Activated T-cell treated with anti-CD3 and anti-CD28 coated beads for 48 hours (primary cell): ENCODE measurements at places on chromosomes 12 and 14.

- DNase-seq: no peak
Observed at GRCh38 chr12:94736004-94736403, 85.6 kb upstream of the TMCC3 start.

DNA sequence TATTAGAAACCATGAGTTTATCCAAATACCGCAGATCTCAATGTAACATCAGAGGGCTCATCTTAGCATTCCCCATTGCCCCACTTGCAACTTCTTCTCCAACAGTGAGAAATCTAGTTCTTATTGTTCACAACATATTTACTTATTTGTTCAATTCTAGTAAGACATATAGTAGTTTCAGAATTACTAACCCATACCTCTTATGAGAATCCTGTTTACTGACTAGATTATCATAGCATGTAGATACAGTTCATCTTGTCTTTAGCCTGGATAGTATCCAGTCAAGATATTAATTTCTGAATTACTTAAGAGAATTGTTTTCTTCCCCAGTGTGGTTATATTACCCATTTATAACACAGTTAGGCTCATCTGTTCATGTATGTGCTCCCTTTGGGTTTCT lies 80.6 kb downstream of the NIN start:
- no peak for DNase-seq

DNA sequence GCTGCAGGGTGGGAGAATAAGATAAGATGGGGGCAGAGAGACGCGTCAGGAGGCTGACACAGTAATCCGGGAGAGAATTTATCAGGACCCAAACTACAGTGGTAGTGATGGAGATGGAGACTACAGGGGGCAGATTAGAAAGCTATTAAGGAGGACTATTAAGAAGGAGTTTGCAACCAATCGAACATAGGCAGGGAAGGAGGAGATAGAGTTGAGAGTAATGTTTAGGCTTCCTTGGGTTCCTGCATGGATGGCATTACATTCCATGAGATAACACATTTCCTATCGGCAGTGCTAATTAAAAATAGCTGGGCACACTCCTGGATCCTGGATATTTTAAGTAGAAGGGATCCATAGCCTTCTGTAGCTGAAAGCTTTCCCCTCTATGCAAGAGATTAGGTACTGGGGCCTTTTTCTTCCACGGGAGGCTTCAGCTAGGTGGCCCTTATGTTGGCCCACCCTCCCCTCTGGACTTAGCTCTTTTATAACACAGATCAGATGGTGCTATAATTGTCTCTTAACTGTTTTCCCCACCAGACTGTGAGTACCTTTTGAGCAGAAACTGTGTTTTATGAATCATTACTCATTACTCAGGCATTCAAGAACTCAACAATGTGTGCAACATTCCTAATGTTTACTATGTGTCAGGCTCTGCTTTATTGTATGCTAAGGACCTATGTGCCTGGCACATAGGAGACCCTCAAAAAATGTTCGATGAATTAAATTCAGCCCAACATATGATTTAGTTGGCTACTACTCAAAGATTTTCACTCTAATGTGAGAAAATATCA lies 113.0 kb downstream of the RMST start:
- DNase-seq: no peak

DNA sequence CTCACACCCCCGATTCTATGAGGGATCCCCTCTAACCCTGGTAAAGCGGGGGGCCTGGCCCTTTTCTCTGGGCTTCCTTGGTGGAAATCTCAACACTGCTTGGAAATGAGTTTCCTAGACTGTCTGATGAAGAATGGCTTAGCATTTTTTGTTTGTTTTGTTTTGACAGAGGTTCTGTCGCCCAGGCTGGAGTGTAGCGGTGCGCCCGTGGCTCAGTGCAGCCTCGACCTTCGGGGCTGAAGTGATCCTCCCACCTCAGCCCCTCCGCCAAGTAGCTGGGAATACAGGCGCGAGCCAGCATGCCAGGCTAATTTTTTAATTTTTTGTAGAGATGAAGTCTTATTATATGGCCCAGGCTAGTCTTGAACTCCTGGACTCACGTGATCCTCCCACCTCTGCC lies 30.3 kb downstream of the TC2N start:
- DNase-seq: no peak

- DNase-seq: no peak
Observed at GRCh38 chr14:60344751-60345150, 95.7 kb downstream of the PPM1A start.

DNA sequence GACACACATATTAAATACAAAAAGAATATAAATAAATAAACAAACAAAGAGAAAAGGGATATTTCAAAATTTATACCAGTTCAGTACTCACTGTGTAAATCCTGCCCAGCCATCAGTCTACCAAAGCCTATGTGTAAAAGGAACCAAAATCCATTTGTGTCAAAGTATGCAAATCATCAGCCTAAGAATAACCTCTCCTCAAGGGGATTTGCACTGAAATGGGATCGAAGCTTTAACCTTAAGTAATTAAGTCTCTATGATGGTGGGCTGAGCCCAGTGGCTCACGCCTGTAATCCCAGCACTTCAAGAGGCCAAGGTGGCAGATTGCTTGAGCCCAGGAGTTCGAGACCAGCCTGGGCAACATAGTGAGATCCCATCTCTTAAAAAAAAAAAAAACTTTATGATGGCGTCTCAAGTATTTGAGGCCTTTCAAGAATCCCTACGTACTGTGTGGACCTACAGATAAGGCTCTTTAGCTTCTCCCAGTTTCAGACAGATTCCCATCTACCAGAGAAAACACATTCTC lies 57.8 kb upstream of the METAP2 start:
- DNase-seq: no peak

DNA sequence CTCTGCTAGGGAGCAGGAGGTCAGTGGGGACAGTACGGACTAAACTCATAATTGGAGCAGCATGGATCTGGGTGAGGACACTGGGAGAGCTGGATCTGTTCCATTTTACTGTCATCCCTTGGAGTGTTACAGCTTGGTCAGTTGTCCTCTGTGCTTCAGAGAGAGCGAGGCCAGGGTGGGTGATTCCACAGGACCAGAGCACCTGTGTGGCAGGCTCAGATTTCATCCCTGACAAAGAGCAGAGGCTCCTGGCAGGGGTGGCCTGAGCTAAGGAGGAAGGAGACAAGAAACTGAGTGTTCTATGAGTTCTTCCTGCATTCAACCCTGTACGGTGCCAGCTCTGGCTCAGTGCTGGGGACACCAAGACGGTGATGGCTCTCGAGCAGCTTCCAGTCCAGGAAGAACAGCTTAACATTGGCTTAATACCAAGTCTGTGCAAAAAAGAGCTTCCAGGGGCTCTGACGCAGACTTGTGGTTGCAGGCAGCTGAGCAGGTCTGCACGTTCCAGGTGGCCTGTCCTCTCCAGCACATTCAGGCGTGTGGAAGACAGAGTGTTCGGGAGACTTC lies 8.4 kb upstream of the PGF start:
- DNase-seq: no peak

- no peak for DNase-seq
Observed at GRCh38 chr12:29771165-29771564, 12.6 kb downstream of the TMTC1 start.

- DNase-seq: no peak
Observed at GRCh38 chr14:36320897-36321381, 502 bp upstream of the MBIP start.

DNA sequence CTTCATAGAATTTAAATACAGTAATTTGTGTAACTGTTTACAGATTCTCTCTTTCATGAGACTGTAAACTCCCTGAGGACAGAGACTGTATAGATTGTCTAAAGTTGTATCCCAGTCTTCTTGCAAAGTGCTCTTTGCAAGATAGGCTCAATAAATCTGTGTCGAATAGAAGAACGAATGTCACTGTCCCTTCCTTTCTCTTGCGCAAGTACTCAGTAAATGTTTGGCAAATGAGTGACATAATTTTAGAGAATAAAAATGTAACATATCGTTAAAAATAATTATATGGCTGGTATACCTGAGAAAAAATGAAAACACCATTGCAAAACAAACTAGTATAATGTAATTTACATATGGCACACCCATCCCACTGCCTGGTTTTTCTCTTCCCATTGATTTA lies 1.9 kb upstream of the RALGAPA1 start:
- DNase-seq: no peak

GRCh38 chr14:105974902-105975301 lies 448.5 kb downstream of the TMEM121 start:
- peak; percentile 55 for DNase-seq

DNA sequence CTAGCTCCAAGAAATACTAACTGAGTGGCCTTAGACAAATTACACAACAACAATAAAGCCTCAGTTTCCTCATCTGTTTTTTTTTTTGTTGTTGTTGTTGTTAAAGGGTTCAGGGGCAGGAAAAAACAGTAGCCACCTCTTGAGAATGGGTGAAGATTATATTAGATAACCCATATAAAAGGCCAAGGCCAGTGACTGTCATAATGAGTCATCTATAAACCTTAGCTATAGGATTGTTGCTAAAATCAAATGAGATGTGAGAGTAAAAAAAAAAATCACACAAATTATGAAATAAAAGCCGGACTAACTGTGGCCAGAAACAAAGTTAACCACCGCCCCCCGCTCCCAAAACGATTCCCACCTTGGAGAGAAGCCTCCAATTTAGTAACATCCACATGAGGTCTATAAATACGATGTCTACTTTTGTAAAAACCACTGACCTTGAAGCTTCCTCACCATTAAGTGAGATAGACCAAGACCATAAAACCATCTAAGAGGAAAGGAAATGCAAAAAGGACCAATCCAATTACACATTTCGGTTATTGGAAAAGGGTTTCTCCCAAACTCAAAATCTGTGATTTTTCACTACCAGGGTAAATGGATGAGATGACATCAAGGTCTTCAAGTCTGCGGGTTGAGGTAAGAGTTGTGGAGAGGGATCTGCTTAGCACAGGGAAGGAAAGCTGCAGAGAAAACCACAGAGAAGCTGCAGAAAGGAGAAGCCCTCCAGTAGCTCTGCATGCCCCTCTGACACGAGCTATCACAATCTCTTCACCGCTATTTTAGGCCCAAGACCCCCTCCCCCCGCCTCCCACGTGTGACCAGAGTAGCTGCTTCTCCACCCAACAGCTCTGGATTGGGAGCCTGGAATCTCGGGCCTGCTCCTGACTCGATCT lies 1.0 kb downstream of the NAA25 start:
- no peak for DNase-seq

DNA sequence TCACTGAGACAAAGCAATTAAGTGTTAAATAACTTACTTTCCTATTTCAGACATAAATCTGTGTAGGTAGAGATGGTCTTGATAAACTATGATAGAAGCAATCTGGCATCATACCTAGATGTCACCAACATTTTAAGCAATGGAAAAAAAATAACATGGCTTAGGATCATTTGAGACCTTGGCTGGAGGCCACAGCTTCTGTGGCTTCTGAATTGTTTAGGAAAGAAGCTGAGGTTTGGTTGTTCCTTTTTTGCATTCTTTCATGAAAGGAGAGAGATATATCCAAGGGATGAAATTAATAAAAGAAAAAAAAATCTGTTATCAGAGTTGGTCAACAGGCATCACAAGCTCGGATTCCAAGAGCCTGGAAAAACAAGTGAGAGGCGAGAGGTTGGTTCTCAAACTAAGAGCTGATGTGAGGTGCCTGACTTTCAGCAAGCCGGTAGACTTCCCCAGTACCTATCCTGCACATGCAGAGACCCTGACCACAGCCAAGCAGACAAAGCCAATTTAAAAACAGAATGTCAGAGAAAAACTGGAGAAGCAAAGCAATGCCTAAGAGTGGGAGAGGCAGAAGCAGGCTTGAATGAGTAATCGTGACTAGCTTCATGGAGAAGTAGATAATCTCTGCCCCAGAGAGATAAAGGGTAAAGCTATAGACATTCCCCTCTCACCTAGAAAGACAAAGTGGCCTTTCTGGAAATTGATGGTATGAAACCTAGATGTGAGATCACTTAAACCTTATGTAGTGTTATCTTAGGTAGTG lies 43.4 kb upstream of the ST8SIA1 start:
- DNase-seq: no peak

DNA sequence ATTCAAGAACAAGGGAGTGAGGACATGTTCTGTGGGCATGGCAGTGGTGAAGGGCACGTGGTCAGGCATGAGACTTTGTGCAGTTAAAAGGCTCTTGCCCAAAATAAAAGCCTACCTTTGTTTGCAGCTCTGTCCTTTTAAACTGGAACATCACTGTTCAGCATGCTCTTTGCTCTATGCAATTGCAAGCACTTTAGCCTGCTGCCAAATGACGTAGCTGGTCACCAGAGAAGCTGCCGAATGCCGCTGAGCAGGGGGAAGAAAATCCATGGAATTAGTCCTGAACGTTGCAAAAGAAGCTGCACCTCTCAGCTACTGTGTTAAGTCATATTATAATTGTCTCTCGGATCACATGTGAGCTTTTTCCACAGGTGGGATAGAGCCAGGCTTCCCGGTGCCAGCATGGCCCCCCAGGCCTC lies 176.3 kb upstream of the DIO2 start:
- no peak for DNase-seq

DNA sequence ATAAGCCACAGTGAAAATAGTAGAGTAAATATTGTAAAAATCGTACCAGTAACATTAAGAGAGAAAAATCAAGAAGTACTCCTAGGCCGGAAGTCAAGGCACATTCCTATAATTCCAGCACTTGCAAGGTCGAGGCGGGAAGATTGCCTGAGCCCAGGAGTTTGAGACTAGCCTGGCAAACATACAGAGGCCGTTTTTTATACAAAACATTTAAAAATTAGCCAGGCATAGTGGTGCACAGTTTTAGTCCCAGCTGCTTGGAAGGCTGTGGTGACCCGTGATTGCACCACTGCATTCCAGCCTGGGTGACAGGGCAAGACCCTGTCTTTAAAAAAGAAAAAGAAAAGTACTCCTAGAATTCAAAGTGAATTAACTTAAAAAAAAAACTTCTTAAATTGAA lies 341.8 kb downstream of the C12orf50 start:
- DNase-seq: no peak

GRCh38 chr12:125014526-125014925 lies 21.1 kb downstream of the BRI3BP start:
- DNase-seq: no peak

DNA sequence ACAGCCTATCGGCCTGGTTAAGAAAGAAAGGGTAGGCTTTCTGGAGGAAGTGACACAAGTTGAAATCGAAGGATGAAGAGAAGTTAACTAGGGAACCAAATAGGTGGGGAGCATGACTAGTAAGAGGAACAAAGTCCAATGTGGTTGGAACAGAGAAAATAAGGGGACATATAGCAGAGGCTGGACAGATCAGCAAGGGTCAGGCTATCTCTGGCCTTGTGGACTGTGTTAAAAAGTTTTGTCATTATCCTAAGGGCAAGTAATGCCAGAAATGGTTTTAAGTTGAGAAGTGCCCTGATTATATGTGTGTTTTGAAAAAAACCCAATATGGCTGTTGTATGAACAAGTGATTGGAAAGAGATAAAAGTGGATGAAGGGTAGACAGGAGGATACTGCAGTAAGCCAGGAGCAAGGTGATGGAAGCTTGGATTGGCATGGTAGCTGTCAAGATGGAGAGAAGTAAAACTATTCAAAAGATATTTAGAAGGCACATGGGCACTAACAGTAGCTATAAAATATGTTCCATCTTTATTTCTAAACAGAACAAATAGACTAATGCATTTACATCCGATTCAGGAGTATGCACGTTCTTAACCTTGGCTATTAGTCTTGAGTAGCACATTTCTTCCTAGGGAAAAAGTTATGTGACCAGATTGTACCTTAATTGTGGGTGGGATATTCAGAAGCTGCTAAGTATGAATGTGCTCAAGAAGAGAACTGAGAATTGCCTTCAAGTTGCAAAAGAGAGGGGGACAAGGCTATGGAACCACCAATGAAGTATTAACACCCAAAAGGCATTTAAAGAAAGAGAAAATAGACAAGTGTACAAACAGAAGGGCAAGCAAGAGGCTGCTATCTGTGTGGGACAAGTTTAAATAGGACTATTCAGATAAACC lies 46.8 kb upstream of the OR5AU1 start:
- DNase-seq: no peak

- no peak for DNase-seq
Observed at GRCh38 chr12:14612250-14612649, 44.6 kb upstream of the PLBD1 start.
